Anterior cingulate cortex (tissue), 58 donors: ENCODE measurements at places on chromosomes 12 and 14.

DNA sequence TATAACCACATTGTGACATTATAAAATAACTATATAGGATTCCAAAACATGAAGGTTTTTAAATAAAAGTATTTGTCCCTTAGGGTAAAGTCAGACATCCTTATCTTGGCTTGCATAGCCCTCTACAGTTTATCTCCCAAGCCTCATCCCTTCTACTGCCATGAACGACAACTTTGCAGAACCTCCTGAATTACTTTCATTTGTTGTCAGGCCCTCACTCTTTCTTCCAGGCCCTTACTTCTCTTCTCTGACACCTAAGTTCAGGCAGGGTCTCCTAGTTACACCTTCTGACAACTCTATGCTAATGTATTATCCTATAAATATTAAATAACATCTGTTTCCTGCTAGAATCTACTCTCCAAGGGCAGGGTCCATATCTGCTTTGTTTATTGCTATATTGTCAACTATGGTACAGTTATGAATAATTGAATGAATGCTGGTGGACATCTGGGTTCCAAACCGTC lies 115.7 kb upstream of the MDM1 start:
- no peak for DNase-seq

DNA sequence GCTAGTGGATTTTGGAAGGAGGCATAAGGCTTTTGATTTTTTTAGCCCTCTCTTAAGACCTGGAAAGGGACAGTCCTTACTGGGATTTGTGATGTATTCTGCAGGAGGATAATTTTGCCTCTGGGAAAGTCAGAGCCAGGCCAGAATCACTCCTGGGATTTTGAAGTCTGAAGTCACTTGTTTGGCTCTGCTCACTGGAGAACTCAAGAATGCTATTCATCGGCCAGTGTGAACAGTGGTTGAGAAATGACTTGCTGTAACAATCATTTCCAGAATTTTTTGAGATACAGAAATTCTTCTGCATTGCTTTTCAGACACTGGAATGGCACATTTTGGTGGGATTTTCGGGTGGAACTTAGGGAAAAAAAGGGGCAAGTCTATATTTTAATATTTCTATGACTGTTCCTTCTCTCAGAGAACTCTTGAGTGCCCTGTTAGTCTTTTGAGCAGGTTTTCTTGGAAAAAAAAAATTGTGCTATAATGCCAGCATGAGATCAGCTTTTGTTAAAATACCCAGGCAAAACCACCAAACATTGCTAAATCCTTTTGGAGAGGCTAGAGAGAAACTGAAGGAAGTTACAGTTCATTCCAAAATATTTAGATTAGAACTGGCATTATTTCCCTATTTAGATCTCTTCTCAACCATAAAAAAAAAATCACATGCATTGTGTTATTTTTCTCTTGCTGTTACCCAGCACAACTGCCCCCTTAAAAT lies 26.1 kb upstream of the BHLHE41 start:
- DNase-seq: no peak

- DNase-seq: no peak
These were observed 65.5 kb upstream of the PPP4R3A start for GRCh38 chr14:91575469-91576208.

DNA sequence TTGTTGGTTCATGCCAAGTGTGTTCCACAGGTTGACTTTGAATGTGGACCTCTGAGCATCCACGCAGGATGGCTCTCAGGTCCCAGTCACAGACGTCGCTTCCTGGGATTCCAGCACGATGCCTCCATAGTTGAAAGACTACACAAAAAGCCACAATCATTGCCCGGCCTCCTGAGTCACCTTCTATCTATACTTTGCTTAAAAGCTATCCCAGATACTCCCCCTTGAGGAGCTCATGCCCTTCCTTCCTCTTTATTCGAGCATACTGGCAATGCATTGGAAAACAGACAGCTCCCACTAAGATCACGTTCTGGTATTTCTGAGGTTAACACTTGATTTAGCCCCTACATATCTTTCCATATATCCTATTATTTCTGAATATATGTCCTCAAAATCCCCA lies 40.1 kb downstream of the ZNF664 start:
- DNase-seq: no peak

GRCh38 chr12:121814429-121815119 lies 10.8 kb downstream of the SETD1B start:
- no peak for DNase-seq
